ENCODE measurements at places on chromosomes 1 and 21. TPM values are rescaled to one million over a fixed set of nuclear protein-coding genes. Genes with fewer than 3 reads are reported as not detected.

The OR2T33 gene
- polyA plus RNA-seq, result not detected

DNA sequence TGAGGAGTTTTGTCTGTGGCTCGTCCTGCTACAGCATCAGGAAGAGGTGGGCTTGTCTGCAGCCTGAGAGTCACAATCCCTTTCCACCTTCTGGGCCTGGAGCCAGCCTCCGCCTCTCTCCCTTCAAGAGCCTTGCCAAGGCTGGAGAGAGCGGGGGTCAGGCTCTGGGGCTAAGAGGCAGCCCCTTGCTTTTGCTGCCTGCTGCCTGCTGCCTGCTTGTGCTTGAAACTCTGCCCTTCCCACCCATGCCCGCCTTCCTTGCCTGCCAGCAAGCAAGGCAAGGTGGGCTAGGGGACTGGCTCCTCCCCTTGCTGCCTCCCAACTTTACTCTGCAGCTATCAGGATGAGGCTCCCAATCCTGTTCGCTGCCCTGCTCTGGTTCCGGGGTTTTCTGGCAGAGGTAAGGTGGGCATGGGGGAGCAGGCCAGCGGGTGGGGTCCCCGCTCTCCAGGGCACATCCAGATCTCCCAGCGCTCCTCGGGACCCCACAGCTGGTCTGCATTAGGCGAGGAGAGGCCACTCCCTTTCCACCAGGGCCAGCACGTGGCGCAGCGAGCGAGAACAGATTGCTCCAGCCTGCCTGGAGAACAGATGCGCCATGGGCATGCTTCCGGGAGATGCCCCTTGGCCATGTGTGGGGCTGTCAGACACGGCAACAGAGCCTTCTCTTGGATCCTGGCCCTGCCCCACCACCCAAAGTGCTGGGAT lies 7.5 kb upstream of the PTPN7 start:
- DNase-seq, result no peak

The ACTN2 gene
- 0.37 TPM for polyA plus RNA-seq

DNA sequence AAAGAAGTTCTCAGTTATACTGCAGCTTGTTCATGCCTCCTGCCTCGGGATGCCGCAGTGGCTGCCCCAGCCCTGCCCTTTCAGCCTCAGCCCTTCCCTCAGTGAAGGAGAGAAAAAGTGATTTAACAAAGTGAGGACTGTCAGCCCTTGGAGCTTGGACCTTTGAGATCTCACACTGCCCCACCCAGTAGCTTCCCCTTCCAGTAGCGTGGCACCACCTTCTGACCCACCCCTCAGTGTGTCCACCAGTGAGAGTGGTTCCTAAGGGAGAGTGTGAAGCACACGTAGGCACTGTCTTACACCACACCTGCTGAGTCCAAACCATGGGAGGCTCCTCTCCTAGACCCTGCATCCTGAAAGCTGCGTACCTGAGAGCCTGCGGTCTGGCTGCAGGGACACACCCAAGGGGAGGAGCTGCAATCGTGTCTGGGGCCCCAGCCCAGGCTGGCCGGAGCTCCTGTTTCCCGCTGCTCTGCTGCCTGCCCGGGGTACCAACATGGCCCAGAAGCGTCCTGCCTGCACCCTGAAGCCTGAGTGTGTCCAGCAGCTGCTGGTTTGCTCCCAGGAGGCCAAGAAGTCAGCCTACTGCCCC lies at the start of gene CDA:
Gene CDA, plus strand, starts transcription at position 464 of the 592 bp plus-strand sequence. Its CDS starts 33 bp downstream, at position 497.
- no peak for DNase-seq

DNA sequence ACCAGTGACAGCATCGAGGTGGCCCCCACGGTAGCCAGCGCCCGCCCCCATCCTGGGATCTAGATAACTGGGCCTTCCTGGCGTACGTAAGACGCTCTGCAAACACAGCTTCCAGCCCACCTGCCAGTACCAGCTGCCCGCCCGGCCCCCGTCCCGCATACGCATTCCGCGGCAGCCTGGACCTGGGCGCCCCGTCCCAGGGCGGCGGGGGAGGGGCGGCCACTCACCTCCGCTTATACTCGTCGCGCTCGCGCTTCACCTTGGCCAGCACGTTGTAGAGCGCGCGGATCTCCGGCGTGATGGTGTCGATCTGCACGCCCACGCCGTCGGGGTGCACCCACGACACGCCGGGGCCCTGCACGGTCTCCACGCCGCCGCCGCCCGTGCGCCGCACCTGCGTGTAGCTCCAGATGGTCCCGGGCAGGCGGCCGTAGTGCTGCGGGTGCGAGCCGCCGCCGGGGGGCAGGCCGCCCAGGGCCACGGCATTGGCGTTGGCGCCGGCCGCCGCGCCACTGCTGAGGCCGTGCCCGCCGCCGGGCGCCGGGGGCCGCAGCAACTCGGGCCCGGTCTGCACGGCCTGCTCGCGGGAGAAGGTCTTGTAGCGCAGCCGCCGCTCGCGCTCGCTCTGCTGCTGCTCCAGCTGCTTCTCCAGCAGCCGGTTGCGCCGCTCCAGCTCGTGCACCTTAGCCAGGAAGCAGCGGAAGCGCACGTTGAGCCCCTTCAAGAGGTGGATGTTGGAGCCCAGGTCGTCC lies 859 bp downstream of the IFFO2 start:
- no peak for DNase-seq

- no peak for DNase-seq
Measured at GRCh38 chr1:26163684-26164035, 4.8 kb downstream of the FAM110D start.

- DNase-seq, result no peak
Measured at GRCh38 chr1:237760951-237761350, 129.8 kb downstream of the ZP4 start.

GRCh38 chr1:198676253-198676652 lies 37.4 kb downstream of the PTPRC start:
- DNase-seq, result no peak

The SEC16B gene
- 4.1 TPM for polyA plus RNA-seq

- no peak for DNase-seq
Measured at GRCh38 chr1:229900220-229900619, 166.8 kb upstream of the GALNT2 start.

- DNase-seq, result no peak
Measured at GRCh38 chr1:227357171-227357926, 39.1 kb upstream of the CDC42BPA start.

DNA sequence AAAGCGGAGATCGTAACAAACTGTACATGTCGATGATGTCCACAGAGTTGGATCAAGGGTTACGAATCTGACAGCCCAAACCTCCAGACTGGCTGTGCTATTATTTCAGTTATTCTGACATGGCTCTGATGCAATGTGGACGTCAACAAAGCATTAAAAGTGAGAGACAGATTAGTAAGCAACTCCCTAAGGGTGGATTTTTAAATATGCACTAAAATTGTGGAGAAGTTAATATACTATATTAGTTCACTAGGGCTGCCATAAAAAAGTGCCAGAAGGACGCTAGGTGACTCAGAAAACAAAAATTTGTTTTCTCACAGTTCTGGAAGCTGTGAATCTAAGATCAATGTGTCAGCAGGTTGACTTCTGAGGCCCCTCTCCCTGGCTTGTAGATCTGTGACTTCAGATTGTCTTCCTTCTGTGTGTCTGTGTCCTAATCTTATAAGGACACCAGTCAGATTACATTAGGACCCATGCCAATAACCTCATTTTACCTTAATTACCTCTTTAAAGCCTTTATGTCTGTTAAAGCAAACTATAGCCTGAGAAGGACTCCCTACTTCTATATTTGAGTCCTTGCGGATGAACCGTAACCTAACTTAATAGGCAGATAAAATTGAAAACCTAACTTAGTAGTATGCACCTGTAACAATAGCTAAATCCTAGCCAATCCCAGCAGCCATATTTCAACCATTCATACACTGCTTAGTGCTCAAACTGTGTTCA lies 66.0 kb upstream of the BACH1 start:
- no peak for DNase-seq

DNA sequence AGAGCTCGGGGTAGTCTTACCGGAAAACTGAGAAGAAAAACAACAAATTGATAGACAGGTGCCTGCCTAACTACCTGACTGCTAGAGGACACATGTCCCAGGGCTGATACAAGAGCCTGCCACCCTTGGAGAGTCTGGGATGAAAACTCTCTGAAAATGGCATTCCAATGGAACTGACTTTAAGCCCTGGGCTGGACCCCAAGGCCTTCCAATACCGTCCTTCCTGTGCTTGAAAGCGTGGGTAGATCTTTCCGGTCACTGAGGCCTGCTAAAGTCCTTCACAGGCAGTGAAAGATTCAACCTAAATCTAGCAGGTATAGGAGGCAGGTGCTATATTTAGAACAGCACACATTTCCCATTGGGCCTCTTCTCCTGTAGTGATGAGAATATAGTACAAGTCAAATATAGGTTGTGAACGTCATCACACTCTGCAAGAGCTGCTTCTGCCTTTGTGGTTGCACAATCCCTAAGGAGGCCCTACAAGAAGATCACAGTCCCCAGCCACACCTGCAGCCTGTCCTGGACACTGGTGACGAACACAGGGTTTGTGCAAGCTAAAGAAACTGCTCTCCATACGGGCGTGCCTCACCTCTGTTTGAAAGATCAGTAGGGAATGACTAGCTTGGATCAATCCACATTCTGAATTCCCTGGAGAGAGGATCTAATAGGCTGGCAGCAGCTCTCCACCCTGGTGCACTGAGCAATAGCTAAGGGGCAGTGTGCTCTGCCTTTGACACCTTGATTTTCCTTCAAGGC lies 876 bp upstream of the CHML start:
- DNase-seq, result no peak

GRCh38 chr1:81432654-81433109 lies 368.1 kb upstream of the ADGRL2 start:
- DNase-seq, result no peak

The C1orf21 gene
- polyA plus RNA-seq, result 35.2 TPM

- no peak for DNase-seq
Measured at GRCh38 chr1:100869996-100870395, 24.6 kb downstream of the EXTL2 start.

GRCh38 chr1:45718289-45718688 lies 30.3 kb downstream of the TMEM69 start:
- DNase-seq, result no peak

DNA sequence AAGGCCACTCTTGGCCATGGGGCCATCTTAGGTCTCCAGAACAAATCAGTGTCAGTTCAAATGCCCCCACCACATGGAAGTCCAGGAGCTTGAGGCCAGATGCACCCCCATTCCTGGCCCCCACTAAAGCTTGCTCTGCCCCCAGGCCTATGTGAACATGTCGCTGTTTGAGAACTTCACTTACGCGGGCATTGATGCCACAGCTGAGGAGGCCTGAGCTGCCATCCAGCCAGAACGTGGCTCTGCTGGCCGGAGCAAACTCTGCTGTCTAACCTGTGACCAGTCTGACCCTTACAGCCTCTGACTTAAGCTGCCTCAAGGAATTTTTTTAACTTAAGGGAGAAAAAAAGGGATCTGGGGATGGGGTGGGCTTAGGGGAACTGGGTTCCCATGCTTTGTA lies 15.1 kb upstream of the MPL start:
- no peak for DNase-seq

The RYR2 gene
- 3.0 TPM for polyA plus RNA-seq

The CFAP45 gene
- 3.8 TPM for polyA plus RNA-seq

The SH3D21 gene
- polyA plus RNA-seq, result 31.2 TPM

The TNN gene
- polyA plus RNA-seq, result 2.4 TPM

- DNase-seq, result no peak
Measured at GRCh38 chr21:34552360-34553098, 40.5 kb upstream of the KCNE1 start.

The LCE2A gene
- not detected for polyA plus RNA-seq

The TBX19 gene
- 4.1 TPM for polyA plus RNA-seq

GRCh38 chr1:102891868-102892625 lies 216.3 kb downstream of the COL11A1 start:
- no peak for DNase-seq

The TENT5C gene
- 2.9 TPM for polyA plus RNA-seq

DNA sequence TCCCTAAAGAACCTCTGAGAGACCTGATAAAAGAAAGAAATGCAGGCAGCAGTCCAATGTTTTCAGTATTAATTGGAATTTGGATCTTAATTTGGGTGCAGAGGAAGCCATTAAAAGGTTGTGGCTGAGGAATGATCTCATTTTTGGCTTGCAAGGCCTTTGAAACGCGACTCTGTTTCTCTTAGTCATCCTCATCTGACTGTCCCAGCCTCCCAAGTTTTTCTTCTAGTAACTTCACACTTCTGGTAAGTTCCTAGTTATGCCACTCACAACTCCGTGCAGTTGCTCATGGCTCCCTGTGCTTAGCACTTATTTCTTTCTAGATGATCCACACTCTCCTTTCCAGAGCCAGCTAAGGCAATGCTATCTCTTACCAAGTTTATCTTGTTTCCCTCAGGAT lies 147.4 kb upstream of the USP24 start:
- no peak for DNase-seq

GRCh38 chr1:160357286-160358002 lies 9.4 kb upstream of the NHLH1 start:
- no peak for DNase-seq

The FBXO2 gene
- 0.35 TPM for polyA plus RNA-seq

The NES gene
- polyA plus RNA-seq, result 146 TPM

DNA sequence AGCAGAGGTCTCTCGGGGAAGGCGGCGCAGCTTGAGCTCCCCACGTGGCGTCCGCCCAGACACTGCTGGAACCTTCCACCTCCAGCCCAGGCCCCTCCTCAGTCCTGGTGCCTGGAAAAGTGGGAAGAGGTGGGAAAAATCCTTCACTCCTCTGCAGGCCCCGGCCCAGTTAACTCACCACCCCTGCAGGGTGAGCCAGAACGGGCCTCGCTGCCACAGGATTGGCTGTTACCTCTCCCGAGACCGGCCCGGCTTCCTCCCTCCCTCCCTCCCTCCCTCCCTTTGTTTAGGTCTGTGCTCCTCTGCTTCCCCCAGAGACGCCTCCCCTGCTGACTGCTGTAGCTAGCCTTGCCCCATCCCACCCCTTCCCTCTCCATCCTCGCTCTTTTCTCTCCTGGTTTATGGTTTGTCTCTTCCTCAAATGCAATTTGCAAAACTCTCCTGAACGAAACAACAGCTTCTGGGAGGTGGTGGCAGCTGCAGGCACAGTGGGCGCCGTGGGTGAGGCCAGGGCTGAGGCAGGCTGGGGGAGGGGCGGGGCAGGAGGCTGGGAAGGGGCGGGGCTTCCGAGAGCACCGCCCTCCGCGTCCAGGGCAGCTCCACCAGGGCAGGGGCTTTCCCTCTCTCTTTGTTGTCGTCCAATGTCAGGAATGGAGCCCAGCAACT lies 6.5 kb downstream of the CAPN9 start:
- peak; percentile 62 for DNase-seq

The TMEM125 gene
- 15.6 TPM for polyA plus RNA-seq

The NPHS2 gene
- 420 TPM for polyA plus RNA-seq

The NTNG1 gene
- 34.3 TPM for polyA plus RNA-seq

The LIN28A gene
- 0.15 TPM for polyA plus RNA-seq

- no peak for DNase-seq
Measured at GRCh38 chr21:41585199-41585994, 77.4 kb upstream of the TMPRSS2 start.

DNA sequence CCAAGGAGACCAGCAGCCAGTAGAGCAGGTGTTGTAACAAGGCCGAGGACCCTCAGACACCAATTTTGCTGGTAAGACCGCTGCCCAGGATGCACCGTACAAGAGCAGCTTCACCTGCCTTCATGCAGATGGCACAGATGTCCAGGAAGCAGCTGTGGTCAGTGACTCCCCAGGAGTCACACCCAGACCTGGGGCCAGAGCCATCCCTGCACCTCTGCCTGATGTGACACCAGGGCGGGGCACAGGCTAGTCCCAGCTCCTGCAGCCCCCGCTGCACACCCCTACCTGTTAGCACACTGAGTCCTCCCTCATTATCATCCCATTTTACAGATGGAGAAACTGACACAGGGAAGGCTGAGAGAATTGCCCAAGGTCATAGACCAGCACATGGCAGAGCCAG lies 16.3 kb upstream of the KCNAB2 start:
- DNase-seq, result no peak

- no peak for DNase-seq
Measured at GRCh38 chr1:79877086-79877485, 870.6 kb upstream of the ADGRL4 start.

- DNase-seq, result no peak
Measured at GRCh38 chr1:32494196-32494595, 29.3 kb downstream of the ZBTB8B start.

- DNase-seq, result no peak
Measured at GRCh38 chr1:220577926-220578325, 50.0 kb downstream of the MARK1 start.
